SJCRH30 (cell line): ENCODE measurements at places on chromosomes 4 and X.

GRCh38 chr4:92339676-92340075 is 35.9 kb downstream of the GRID2 start:
- H3K27me3 ChIP-seq = no peaks in the 10 kb centered on the region
- no peaks in the 10 kb centered on the region for H3K36me3 ChIP-seq
- no peaks in the 10 kb centered on the region for H3K4me1 ChIP-seq
- H3K27ac ChIP-seq = no peak overlapping the region
- H3K4me3 ChIP-seq = no peak overlapping the region

GRCh38 chrX:129091097-129091496 is 432.2 kb downstream of the SMARCA1 start:
- no peaks in the 10 kb centered on the region for H3K4me1 ChIP-seq

DNA sequence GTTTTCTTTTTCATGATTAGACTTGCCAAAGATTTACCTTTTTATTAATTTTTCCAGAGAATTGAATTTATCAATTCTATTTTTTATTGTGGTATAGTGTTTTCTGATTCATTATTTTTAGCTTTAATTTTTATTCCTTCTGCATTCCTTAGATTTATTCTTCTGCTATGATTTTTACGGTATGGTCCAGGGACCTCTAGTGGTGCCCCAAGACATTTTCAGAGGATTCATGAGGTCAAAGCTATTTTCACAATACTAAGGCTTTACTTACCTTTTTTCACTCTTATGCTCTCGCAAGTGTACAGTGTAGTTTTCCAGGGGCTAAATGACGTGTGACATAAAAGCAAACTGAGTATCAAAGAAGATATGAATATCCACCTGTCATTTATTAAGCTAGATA is 8.0 kb downstream of the RADX start:
- DNase-seq = peak; percentile 2
- no peak overlapping the region for H3K4me3 ChIP-seq
- no peaks in the 10 kb centered on the region for H3K27me3 ChIP-seq
- no peaks in the 10 kb centered on the region for H3K4me1 ChIP-seq
- H3K27ac ChIP-seq = no peak overlapping the region

DNA sequence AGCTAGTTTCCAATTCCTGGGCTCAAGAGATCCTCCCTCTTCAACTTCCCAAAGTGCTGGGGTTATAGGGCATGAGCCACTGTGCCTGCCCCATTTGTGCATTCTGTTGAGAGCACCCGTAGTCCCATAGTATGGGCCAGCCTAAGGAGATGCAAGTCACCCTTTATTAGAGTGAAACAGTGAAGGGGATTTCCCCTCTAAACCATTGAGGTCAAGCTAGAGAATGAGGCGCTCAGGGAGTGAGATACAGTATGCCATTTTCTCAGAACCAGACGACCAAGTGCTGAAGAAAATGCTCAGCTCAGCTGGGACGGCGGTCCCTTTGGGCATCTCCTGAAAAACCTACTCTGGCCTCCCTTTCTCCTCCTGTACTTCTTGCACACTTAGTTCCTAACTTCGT is 18.7 kb downstream of the RNF4 start:
- peaks cover 40% of the 10 kb centered on the region for H3K36me3 ChIP-seq
- H3K27me3 ChIP-seq = no peaks in the 10 kb centered on the region
- H3K4me3 ChIP-seq = no peak overlapping the region
- DNase-seq = no peak
- no peak overlapping the region for H3K27ac ChIP-seq

- peaks cover 13% of the 10 kb centered on the region for H3K4me1 ChIP-seq
- no peaks in the 10 kb centered on the region for H3K36me3 ChIP-seq
- peak; percentile 86 for DNase-seq
- H3K27me3 ChIP-seq = no peaks in the 10 kb centered on the region
- no peak overlapping the region for H3K4me3 ChIP-seq
- peak overlapping the region; percentile 53 for H3K27ac ChIP-seq
These were observed 66.1 kb downstream of the NR3C2 start for GRCh38 chr4:148376151-148376550.

DNA sequence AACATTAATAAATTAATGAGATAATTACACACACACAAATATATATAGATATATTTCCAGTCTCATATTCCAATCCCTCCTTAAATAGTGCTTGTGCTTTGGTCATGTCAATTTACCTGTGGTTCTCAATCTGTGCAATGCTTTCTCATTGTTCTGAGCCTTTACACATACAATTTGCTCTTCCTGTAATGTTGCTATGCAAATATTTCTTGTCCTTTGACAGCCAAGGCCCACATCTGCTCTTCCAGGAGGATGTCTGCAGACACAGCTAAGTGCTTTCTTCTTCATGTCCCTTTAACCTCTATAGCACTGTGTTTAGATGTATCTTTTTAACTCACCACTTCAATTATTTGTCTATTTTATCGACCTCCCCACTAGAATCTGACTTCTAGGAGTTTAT is 67.3 kb upstream of the RAPGEF2 start:
- no peak overlapping the region for H3K27ac ChIP-seq
- H3K36me3 ChIP-seq = no peaks in the 10 kb centered on the region
- no peak overlapping the region for H3K4me3 ChIP-seq
- no peak for DNase-seq

DNA sequence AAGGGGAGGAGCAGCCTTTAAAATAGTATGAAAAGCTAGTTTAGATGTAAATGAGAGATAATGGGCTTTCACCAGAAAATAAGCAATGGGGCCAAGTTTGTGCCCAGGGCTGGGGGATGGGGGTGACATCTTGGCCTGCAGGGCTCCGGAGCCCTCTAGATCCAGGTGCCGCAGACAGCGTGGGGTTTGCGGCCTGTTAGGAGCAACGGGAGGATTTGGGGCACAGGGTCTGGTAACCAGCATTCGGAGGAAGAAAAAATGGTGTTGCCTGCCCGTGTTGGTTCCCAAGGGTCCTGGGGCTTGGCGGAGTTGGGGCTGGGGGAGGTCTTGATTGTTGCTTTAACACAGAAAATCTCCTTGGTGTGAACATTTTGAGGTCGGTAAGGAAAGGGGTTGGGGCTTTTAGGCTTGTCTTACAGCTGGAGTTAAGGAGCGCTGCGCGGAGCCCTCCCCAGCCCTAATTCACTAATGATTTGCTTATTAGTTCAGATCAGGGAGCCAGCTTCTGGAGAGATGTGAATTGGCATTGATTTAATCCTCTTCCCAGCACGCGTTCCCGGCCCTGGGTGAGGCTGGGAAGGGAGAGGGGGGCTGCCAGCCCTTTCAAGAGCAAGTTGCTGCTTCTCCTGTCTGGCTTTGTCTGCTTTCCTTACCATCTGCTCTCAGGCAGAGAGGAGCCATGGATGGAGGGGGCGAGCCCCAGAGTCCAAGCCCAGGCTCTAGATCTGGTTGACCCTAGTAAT is 443.4 kb downstream of the BCOR start:
- no peaks in the 10 kb centered on the region for H3K27me3 ChIP-seq
- DNase-seq = no peak
- no peaks in the 10 kb centered on the region for H3K4me1 ChIP-seq
- no peak overlapping the region for H3K4me3 ChIP-seq
- no peaks in the 10 kb centered on the region for H3K36me3 ChIP-seq

DNA sequence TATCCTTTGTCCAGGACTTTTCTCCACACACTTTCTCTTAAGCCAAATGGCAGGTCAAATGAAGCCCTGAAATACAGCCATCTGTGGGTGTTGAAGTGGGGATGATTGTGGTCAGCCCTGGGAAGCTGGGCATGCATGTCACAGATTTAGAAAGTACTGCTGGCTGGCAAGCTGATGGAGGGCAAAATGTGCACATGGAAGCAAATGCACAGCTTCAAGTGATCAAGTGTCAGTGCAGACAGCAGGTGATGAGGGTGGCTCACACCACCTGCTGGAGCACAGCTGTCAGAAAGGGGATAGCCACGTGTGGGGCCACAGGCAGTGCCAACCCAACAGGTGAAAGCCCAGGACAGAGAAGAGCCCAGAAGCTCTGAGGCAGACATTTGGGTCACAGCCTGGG is 40.3 kb upstream of the ATXN3L start:
- no peaks in the 10 kb centered on the region for H3K27me3 ChIP-seq
- peaks cover 34% of the 10 kb centered on the region for H3K4me1 ChIP-seq
- peak overlapping the region; percentile 69 for H3K27ac ChIP-seq

DNA sequence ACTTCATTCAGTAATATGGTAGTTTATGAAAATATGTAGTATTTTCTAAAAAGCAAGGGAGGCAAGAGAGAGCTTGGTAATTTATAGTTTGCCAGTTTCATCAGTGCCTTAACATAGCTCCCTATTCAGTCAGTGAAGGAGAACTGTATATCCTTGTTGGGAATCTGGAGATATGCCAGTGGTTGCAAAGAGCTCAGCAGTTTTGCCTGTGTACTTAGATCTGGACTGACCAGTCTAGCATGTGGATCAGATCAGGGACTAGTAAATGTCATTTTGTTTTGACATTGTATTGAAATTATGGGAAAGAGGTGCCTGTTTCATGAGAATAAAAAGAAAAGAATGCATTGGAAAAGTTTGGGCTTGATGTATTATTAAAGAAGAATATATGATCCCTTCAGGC is 88.6 kb downstream of the ZIC3 start:
- DNase-seq = peak; percentile 6
- H3K4me1 ChIP-seq = no peaks in the 10 kb centered on the region
- H3K27me3 ChIP-seq = no peaks in the 10 kb centered on the region
- H3K4me3 ChIP-seq = no peak overlapping the region

DNA sequence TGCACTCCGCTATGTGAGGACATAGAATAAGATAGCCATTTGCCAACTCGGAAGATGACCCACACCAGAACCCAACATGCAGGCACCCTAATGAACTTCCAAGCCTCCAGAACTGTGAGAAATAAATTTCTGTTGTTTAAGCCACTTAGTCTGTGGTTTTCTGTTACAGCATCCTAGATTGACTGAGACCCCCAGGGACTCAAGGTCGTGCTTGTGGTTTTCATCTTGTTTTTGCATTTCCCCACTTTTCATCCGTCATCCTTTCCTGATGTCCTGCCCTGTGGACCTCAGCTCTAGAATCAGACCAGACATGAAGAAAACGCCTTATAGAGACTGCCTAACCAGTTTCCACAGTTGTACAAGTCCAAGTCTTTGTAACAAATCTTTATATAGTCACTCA is 54.4 kb downstream of the MCUB start:
- no peak overlapping the region for H3K27ac ChIP-seq
- H3K36me3 ChIP-seq = peaks cover 3% of the 10 kb centered on the region; the same call in 1 of the 2 replicates
- no peak overlapping the region for H3K4me3 ChIP-seq
- H3K4me1 ChIP-seq = no peaks in the 10 kb centered on the region
- no peaks in the 10 kb centered on the region for H3K27me3 ChIP-seq

GRCh38 chr4:120549011-120549570 is 373.4 kb downstream of the PRDM5 start:
- DNase-seq = no peak
- H3K4me3 ChIP-seq = no peak overlapping the region
- no peaks in the 10 kb centered on the region for H3K36me3 ChIP-seq
- H3K27me3 ChIP-seq = no peaks in the 10 kb centered on the region

- H3K4me1 ChIP-seq = peaks cover 9% of the 10 kb centered on the region
- peak; percentile 22 for DNase-seq
- no peaks in the 10 kb centered on the region for H3K27me3 ChIP-seq
- H3K4me3 ChIP-seq = no peak overlapping the region
These were observed 31.5 kb upstream of the PTTG2 start for GRCh38 chr4:37928426-37929416.

- no peak overlapping the region for H3K27ac ChIP-seq
- no peaks in the 10 kb centered on the region for H3K27me3 ChIP-seq
- H3K36me3 ChIP-seq = no peaks in the 10 kb centered on the region
- no peak overlapping the region for H3K4me3 ChIP-seq
- H3K4me1 ChIP-seq = no peaks in the 10 kb centered on the region
These were observed 30.2 kb downstream of the DYNLT3 start for GRCh38 chrX:37817176-37817575.

GRCh38 chr4:1061760-1062159 is 50.3 kb downstream of the FGFRL1 start:
- H3K36me3 ChIP-seq = no peaks in the 10 kb centered on the region
- peaks cover 13% of the 10 kb centered on the region for H3K27me3 ChIP-seq
- no peak for DNase-seq
- H3K4me1 ChIP-seq = peaks cover 15% of the 10 kb centered on the region

- H3K27me3 ChIP-seq = no peaks in the 10 kb centered on the region
- H3K27ac ChIP-seq = no peak overlapping the region
- no peak overlapping the region for H3K4me3 ChIP-seq
- H3K4me1 ChIP-seq = no peaks in the 10 kb centered on the region
- no peaks in the 10 kb centered on the region for H3K36me3 ChIP-seq
These were observed 40.4 kb upstream of the DDX53 start for GRCh38 chrX:22959204-22959920.

GRCh38 chr4:40842318-40842717 is 92.6 kb downstream of the NSUN7 start:
- no peak overlapping the region for H3K4me3 ChIP-seq
- DNase-seq = no peak
- H3K27me3 ChIP-seq = no peaks in the 10 kb centered on the region
- H3K4me1 ChIP-seq = 0 out of 2 replicates have a peak, but pooled peaks cover 2% of the 10 kb centered on the region
- H3K27ac ChIP-seq = no peak overlapping the region

- H3K27ac ChIP-seq = no peak overlapping the region
- H3K4me1 ChIP-seq = peaks cover 10% of the 10 kb centered on the region
- DNase-seq = no peak
- H3K27me3 ChIP-seq = no peaks in the 10 kb centered on the region
- no peaks in the 10 kb centered on the region for H3K36me3 ChIP-seq
- no peak overlapping the region for H3K4me3 ChIP-seq
These were observed 219.2 kb downstream of the MAML3 start for GRCh38 chr4:139934708-139935195.

DNA sequence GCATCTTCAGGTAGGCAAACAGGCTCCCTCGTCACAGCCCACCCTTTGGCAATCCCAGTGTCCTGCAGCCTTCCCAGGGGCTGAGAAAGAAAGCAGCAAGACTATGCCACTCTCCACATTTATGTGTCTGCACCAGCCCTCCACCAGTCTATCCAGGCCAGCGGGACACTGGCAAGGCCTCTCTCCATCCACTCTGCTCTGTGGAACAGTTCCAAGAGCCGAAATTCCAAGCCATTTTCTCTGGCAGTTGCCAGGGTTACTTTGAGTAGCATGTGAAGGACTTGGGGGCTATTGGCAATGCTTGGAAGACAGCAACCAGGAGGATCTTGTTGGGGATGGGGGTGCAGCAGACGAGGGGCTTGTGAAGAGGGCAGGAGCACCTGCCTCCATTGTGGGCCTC is 52.1 kb downstream of the TSC22D3 start:
- no peaks in the 10 kb centered on the region for H3K4me1 ChIP-seq
- no peaks in the 10 kb centered on the region for H3K27me3 ChIP-seq
- DNase-seq = no peak
- H3K4me3 ChIP-seq = no peak overlapping the region
- H3K36me3 ChIP-seq = no peaks in the 10 kb centered on the region

GRCh38 chrX:38837389-38837788 is 36.1 kb downstream of the MID1IP1 start:
- DNase-seq = no peak
- H3K36me3 ChIP-seq = no peaks in the 10 kb centered on the region
- H3K27ac ChIP-seq = no peak overlapping the region
- H3K27me3 ChIP-seq = no peaks in the 10 kb centered on the region
- H3K4me3 ChIP-seq = no peak overlapping the region

- H3K4me3 ChIP-seq = no peak overlapping the region
- H3K36me3 ChIP-seq = no peaks in the 10 kb centered on the region
- no peak for DNase-seq
- no peak overlapping the region for H3K27ac ChIP-seq
- no peaks in the 10 kb centered on the region for H3K27me3 ChIP-seq
These were observed 602.8 kb upstream of the EPHA5 start for GRCh38 chr4:66273110-66273509.

GRCh38 chrX:31487951-31488350 is 416.1 kb upstream of the FTHL17 start:
- no peaks in the 10 kb centered on the region for H3K27me3 ChIP-seq
- no peaks in the 10 kb centered on the region for H3K36me3 ChIP-seq
- H3K27ac ChIP-seq = 0 out of 2 replicates have a peak overlapping the region, but pooled peaks have one; percentile 11
- peak; percentile 30 for DNase-seq
- no peak overlapping the region for H3K4me3 ChIP-seq
